HuH-7 (cell line): ENCODE measurements at places on chromosomes 12 and 14.

DNA sequence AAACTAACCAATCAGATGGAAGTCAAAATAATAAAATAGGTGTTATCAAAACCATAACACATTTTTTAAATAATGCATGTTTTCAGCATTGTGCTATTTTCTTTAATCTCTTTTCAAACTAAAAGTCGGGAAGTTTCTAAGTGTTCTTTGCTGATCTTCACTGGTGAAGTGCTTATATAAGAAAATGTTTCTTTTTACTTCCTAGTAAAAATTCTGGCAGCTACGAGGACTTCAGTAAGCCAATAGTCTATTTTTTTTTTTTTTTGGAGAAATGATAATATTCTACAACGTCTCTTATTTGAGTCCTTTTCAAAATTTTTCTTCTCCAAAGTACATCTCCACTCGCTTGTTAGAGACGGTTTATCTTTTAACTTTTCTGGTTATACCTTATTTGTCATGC is 448.0 kb downstream of the SLC6A15 start:
- DNase-seq: no peak

DNA sequence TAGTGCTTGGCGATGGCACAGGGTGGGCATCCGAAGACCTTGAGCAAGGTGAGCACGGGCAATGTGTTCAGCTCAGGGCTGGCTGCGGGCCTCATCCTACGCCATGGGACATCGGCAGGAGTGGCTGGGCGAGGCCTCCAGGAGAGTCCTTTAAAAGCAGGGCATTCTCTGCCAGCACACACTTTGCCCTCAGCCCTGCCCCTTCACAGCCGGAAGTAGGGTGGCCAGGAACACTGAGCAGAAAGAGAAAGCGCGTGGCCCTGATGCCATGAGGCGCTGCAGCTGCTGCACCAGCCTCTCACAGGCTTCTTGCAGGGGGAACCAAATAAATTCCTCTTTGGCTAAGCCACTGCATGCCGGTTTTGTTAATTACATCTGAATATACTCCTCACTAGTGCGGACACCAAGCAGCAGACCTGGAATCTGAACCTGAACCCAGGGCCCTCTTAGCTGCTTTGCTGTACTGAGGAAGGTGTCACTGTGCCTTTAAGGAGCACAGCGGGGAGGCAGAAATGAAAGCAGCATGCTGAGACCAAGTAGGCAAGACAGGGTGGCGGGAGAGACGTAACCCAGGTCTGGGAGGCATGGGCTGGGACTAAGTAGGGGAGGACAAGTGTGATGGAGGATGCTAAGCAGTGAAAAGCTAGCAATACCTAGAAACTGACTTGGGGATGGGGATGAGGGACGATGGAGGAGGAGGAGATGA is 155.2 kb downstream of the TTC7B start:
- no peak for DNase-seq

GRCh38 chr14:30600922-30601918 is 20.9 kb upstream of the SCFD1 start:
- DNase-seq: no peak

DNA sequence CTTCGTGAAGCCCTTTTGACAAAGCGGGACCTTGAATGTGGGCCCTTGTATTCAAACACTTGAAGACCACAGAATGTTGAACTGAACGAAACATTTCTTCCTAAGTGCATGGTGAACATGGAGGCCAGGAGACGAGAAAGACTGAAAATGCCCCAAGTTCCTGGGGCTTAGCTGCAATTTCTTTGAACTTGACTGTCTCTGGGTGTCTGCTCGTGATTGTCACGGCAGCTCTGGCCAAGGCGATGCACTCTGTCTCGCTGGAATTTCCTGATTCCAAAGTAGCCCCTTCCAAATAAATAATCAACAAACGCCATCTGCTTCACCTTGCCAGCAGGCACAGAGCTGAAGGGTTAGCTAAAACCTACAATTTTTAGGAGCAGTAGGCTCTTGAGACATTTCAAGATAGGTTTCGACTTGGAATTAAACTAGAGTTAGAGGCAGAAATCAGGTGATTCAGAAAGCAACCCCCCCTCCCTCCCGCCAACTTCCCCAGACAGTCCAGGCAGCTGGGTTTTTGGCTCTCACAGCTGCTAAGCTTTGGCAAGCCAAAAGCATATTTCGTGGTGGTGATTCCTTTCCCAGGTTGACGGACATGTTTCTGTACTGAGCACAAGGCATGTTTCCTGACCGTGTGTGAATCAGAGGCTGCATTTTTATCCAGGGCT is 13.5 kb upstream of the IRF2BPL start:
- no peak for DNase-seq

DNA sequence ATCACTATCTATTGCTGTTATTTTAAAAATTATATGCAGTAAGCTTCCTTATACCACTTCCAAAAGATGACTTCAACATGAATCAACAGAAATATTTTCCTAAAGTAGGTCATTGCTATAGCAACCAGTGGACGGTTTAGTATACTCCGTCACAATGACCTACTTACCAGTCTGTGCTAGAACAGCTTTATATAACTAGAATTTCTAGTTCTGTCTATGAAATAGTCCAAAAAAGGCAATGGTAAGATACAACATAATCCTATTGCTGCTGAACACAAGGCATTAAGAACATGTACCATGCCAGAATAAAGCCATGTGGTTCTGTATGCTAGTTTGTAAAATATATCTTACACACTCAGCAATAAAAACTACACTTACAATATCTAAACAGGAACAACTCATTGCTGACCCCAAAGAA is 40.7 kb upstream of the MTERF2 start:
- DNase-seq: no peak

DNA sequence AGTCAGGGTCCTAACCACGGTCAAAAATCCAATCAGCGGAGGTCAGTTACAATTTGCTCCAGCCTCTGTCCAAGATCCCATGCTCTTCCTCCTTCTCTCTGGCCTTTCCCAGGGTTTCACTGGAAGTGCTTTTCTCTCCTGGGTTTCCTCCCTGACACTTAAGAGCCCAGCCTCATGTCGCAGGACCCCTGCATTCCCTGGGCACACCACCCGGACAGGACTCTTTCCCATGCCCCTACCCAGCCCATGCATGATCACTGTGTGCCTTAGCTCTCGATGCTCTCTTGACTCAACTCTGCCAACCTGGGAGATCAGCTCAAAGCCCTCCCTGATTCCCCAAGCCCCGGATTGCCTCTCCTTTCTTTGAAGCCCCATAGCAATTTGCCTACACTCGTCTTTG is 15.5 kb upstream of the TAC3 start:
- DNase-seq: no peak

GRCh38 chr12:15638231-15638630 is 151.0 kb downstream of the EPS8 start:
- DNase-seq: no peak

DNA sequence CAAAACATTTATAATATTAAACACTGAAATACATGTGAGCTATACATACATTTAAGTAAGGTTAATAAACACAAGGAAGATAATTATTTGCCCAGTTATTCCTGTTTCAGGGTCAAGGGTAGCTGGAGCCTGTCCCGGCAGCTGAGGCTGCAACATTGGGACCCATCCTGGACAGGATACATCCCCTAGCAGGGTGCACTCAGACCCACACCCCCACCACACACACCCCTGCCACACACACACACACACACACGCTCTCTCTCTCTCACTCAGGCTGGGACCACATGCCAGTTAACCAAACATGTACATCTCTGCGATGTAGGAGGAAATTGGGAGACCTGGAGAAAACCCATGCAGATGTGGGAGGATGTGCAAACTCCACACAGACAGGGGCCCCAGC is 112.6 kb upstream of the TMCC3 start:
- DNase-seq: no peak

DNA sequence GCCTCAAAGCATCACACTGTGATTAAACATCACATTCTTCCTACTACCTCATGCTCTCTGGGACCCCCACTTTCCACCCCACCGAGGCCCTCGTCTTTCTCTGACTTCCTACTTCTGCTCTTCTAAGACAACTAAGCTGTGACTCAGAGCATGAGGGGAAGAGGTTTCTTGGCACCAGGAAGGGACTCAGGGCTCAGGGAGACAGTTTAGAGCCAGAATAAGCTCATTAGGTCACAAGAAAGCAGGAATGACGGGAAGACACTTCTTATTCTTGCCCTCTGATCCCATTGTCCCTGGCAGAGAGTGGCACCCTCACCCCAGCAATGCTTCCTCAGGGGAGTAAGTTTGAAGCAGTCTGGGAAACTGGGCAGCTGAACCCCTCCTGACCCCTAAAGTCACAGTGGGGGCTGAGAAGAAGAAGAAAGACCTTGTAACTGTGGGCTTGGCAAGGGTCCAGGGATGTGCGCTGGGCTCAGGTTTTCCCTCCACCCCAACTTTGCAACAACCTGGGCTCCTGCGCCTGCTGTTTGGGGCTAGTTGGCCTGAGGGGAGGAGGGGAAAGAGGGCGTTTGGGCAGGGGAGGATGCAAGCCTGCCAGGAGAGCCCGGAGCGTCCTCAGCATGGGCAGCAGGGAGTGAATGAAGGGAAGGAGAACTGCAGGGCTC is 64.6 kb upstream of the ACTN1 start:
- DNase-seq: no peak
